Fibroblast of upper back skin (primary cell): ENCODE measurements at places on chromosomes 1 and 21.

- DNase-seq, result no peak
Observed at GRCh38 chr1:7264101-7264500, 478.8 kb downstream of the CAMTA1 start.

- DNase-seq, result no peak
Observed at GRCh38 chr1:172977296-172978017, 73.3 kb downstream of the TNFSF18 start.

DNA sequence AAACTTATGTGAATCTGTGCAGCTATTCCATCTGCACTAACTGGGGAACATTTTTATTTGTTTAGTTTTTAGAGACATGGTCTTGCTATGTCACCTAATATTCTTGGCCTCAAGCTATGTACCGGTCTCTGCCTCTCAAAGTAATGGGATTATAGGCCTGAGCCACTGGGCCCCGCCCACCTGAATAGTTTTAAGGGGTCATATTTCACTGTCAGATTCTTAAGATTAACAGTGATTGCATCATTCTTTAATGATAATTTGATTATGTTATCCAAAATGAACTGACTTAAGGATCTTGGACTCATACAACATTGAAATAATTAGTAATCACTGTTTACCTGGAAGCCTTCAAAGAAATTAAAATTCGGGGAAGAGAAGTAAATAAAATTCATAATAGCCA lies 12.6 kb upstream of the KLF18 start:
- peak; percentile 8 for DNase-seq

DNA sequence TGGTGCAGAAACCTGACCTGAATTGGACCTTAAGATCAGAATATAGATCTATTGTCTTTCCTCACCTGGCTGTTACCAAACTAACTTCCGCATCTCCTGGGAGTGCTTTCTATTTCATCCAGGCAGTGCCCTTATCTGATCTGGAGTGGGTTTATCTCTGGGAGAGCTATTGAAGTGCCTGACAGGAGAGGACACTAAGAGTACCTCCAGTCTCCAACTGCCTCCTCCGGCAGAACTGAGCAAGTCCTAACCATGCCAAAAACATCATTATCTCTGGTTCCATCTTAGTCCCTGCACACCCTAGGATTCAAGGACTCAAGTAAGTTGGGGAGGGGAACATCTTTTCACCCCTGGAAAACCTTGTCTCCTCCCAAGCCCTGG lies 12.4 kb upstream of the KCNJ15 start:
- DNase-seq, result no peak

DNA sequence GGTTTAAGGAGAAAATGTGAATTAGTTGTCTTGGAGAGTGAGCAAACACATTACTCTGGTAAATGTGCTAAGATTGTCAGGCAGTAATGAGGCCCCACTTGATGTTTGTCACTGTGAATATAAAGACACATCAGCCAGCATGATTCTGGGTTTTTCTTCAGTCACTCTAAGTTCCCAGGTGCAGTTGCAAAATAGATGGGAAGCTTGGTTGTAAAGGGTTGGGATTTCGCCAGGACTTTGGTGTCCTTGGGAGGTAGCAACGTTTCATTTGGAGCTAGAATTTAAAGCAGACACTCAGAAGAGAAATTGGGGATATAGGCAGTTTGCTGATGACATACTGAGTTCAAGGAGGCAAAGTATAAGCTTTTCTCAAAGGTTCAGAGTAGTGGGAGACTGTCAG lies 154.3 kb downstream of the MAST2 start:
- no peak for DNase-seq

DNA sequence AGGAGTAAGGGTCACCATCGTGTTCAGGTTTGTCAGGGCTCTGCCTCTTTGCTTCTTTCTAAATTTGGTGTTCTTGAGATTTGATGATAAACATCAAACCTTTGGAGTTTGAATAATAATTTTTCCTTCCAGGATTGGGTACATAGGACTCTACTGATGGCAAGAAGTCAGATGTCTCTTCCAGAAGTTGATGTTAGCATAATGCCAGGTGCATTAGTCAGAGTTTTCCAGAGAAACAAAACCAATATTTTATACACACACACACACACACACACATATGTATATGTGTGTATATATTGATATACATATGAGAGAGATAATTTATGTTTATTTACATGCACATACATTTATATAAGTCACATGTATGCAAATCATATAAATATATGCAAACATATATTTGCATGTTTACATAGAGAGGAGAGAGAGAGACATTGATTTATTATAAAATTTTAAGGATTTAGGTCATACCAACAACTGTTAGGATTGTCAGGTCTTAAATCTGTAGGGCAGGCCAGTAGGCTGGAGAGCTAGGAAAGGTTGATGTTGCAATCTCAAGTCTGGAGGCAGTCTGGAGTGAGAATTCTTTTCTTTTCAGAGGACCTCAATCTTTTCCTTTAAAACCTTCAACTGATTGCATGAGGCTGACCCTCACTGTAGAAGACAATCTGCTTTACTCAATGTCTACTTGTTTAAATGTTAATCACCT lies 199.2 kb downstream of the HLX start:
- peak; percentile 38 for DNase-seq

- no peak for DNase-seq
Observed at GRCh38 chr1:46612937-46613660, 3.5 kb downstream of the MOB3C start.

DNA sequence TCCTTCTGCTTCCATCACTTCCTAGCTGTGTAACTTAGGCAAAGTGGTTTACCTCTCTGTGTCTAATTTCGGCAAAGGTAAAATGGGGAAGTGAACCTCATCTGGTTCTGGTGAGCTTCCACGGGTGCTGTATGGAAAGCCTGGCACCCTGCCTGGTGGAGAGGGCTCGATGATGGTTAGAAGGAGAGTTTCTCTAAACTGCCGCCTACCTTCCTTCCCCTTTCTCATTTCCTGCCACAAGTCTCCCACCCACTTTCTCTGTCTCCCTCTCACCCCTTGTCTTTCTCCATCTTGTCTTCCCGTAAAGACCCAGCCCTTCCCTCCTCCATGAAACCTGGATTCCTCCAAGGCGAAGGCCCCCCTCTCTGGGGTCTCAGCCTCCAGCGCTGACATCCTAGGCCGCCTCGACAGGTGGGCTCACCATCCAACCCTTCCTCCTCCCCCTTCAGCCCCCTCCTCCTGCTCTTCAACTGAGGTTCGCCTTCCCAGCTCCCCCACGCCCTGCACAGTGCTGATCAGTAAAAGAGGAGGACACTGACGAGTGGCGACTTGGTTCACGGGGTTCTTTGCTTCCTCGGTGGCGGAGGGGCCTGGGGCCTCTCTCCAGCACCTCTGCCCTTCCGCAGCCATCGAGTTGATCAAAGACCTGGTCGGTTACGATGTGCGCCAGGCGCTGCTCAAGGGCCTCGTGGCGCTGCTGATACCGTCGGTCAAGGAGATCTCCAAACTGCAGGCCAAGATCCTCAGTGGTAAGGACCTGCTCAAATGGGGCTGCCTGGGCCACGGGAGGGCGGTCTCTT lies 7.3 kb downstream of the RNU5D-1 start:
- no peak for DNase-seq

DNA sequence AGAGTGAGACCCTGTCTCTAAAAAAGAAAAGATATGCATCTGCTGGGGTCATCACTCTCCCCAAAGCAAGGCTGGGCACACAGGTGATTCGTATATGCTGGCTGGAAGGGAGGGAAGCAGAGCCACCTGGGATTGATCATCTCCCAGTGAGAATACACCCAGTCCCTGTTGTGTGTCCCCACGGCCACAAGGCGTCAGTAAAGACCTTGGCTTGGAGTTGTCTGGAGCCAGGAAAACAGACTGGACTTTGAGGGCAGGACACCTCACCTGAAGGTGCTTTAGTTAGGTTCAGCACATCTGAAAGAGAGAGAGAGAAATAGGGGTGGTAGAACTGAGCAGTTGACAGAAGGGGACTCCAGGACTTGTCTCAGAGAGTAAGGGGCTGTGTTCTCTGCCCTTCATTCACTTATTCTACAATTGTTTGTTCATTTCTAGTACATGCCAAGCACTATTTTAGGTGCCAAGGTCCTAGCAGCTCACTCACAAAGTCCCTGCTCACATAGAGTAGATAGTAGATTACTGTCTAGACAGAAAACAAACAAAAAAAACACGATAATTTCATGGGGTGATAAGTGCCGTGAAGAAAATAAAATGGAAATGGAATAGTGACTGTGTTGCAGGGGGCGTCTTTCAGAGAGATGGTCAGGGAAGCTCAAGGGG lies 13.5 kb downstream of the CITED4 start:
- peak; percentile 74 for DNase-seq

DNA sequence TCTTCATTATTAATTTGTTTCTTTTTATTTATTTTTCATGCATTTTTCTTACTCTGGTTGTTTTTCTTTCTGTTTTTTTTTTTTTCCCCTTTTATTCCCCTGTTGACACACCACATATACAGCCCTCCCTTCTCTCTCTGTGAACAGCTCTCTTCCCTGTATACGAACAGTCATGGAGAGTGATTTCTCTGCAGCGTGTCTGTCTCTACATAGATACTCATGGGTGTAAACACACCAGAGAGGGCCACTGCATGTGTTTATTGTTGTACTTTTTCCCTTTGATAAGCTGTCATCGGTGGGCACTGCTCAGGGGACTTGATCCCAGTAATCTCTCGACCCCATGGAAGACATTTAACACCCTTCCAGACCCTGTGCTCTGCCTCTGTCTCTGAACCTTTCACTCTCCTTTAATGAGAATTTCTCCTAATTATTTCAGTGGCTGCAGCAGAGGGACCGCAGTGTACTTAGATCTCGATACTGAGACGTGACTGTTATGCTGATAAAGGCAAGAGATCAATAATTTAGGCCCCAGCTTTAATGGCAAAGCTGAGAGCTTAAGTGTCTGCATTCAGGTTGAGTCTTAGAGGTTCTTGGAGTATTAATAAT lies 113.1 kb downstream of the PBX1 start:
- DNase-seq, result no peak

GRCh38 chr1:112322018-112322417 lies 74.0 kb upstream of the CTTNBP2NL start:
- DNase-seq, result no peak

DNA sequence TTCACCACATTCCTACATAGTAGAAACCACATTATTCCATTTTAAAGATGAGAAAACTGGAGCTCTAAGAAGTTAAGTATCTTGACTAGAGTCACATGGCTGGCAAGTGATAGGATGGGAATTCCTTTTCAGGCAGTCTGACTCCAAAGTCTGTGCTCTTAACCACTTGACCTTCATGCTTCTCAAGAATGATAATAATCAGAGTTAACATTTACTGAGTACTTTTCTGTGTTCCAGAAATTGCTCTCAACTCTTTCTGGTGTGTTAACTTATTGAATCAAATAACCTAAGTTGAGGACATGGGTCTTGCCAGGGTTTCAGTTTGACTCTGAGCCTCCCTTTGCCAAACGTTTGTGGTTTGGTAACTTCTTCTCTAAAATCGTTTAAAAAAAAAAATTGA lies 169.4 kb downstream of the RASAL2 start:
- peak; percentile 31 for DNase-seq

DNA sequence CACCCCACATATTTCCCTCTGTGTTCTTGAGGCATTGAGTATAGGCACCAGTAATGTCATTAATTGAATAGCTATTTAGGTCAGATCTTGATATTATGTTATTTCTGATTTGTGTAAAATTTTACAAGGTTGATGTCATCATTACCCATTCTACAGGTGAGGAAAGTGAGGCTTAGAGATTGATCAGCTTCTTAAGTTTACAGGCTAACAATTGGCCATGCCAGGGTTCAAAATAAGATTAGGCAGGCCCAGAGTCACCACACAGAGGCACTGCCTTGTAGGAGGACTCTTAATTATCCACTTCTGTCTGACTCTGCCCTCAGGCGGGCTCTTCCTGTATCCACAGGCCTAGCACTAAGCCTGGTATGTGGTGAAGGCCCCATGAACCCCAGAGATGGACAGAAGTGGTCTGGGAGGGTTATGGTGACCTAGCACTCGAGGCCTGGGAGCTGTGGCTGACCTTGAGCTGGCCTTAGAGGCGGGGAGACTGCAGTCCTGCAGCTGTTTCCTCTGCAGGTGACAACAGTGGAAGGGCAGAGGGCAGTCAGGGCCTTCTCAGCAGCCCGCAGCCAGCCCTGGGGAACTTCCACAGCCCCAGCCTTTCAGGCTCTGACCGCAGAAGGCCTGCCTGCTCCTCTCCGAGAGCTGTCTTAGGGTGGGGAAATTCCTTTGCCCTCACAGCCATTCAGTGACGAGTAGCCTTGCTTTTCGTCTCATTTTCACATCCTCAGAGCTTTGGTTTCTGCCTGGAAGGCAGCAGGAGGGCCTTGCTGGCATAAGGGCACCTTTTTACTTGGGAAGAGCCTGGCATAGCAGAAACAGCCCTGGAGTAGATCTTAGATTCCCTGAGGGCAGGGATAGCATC lies 12.2 kb downstream of the ZDHHC18 start:
- DNase-seq, result no peak

GRCh38 chr1:12630946-12631530 lies 12.8 kb upstream of the AADACL4 start:
- no peak for DNase-seq

DNA sequence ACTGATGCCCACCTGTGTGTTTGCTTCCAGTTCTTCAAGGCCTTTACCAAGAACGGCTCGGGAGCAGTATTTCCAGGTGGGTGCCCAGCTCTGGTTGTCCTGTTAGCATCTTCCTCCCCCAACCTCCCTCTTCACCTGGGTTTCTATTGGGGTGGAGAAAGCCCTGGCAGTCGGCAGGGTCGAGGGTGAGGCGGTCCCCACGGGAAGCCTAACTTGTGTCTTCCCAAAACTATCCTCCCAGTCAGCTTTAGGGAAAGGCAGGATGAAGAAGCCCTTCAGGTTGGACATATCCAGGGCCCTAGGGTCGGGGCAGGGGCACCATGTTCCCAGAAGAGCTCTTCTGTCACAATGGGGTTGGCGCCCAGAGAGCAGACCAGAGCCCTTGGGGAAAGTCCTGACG lies 20.6 kb downstream of the QSOX1 start:
- no peak for DNase-seq

DNA sequence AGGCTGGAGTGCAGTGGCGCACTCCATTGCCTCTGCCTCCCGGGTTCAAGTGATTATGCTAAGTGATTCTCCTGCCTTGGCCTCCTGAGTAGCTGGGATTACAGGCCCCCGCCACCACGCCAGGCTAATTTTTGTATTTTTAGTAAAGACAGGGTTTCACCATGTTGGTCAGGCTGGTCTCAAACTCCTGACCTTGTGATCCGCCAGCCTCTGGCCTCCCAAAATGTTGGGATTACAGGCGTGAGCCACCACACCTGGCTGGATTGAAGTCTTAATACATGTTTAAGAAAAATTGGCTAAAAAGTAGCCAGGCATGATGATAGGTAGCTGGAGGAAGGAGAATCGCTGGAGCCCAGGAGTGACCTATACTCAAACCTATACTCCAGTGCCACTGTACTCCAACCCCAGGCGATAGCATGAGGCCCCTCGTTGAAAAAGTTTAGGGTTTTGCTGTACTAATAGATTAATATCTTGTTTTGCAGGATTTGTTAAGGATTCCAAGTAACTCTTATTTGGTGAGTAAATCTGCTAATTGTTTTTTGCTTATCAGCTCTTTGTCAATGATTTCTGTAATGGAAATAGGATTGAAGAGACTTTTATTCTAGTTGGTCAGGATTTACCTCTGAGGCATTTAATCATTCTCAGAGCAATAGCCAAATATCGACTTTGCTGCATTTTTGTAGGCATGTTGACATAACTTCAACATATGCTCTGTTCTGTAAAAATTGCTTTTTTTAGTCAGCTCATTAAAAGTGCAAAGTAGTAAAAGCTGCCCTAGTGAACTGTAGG lies 2.0 kb downstream of the RCC1 start:
- peak; percentile 17 for DNase-seq
